ENCODE measurements at places on chromosomes 7 and 10.

- DNase-seq = peak; percentile 76
Observed at GRCh38 chr7:30814700-30815387, 43.6 kb downstream of the MINDY4 start.

DNA sequence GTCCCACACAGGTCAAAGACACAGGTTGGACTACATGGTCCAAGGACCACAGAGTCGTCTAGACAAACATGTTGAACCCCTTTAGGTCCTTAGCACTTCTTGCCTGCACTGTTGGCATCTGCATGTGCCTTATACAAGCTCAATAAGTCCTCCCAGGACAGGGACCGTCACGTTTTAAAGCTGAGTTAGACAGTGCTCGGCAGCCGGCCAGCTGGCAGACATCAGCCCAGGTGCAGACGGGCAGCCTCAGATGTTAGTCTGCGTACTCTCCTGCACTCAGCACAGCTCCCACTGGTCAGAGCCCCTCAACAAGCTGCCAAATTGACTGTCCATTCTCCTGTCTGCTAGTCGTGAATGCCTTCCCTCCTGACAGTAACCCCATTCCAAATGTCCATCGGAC, 34.9 kb downstream of the PARP12 start:
- no peak for DNase-seq

- no peak for DNase-seq
Observed at GRCh38 chr7:16905300-16906044, 23.7 kb upstream of the AGR3 start.

DNA sequence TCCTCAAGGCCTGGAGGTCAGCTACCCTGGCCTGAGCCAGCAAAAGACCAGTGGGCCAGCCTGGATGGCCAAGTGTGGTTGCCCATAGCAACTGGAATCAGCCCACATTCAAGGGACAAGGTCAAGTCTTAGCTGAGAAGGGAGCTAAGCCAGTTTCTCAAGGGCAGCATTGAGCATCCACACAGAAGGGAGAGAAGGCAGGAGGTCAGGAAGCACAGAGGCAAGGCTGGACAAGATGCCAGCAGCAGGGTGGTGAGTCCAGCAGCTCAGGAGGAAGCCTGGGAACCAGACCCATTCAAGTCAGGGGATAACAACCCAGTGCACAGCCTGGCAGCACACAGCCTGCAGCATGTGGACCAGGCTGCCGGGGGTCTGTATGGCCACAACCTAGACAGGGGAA, 54.0 kb upstream of the ZMIZ1 start:
- no peak for DNase-seq

- DNase-seq = peak; percentile 38
Observed at GRCh38 chr7:149666360-149666945, 106.9 kb downstream of the ZNF467 start.

DNA sequence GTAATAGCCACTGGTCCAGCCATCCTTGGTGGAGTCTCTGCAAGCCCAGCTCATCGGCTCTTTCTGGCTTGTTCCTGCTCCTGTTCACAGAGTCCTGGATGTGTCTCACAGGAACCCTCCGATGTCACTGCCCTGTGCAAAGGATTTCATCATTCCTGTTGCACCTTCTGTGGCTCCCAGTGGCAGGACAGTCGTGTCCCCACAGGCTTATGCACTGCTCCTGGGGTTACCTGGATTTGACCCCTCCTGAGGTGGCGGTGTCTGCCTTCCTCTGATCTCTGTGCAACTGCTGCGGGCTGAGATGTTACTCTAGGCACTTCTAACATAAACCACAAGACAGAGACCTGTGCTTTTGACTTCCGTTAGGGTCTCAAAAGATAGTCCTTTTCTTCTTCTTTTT, 30.6 kb downstream of the APBB1IP start:
- DNase-seq = no peak

DNA sequence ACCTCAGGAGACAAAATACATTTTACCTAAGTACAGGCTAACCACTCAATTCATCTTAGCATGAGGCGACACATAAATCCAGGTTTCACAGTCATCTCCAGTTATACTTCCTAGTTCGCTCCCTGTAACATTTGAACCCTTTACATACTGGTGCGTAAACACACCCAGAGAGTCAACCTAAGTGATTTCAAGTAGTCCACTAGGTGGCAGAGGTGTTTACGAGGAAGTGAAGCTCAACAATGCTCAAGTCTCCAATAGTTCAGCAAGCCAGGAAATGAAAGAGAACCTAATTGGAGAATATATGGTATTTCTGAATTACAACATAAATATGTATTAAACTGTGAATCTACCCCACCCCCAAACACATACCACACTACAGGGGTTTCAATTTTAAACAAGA, 76.3 kb upstream of the ABCB5 start:
- no peak for DNase-seq
